ENCODE measurements at places on chromosomes 1 and 21. TPM values are rescaled to one million over a fixed set of nuclear protein-coding genes. Genes with fewer than 3 reads are reported as not detected.

NID1 gene
- total RNA-seq, result 32.2 TPM

TMCC2 gene
- total RNA-seq, result 4.3 TPM

TEKT2 gene
- not detected for total RNA-seq

AMY2A gene
- not detected for total RNA-seq

NRIP1 gene
- 23.6 TPM for total RNA-seq

LCE2B gene
- total RNA-seq, result 756 TPM

TMEM125 gene
- 5.7 TPM for total RNA-seq

PYHIN1 gene
- total RNA-seq, result not detected

SELP gene
- total RNA-seq, result 0.95 TPM

PGLYRP3 gene
- 53.2 TPM for total RNA-seq

HRNR gene
- total RNA-seq, result not detected

SLC1A7 gene
- total RNA-seq, result not detected

LRRC38 gene
- total RNA-seq, result 0.45 TPM

GRCh38 chr21:46005481-46005881, 23.9 kb downstream of the COL6A1 start:
- H3K27ac ChIP-seq, result no peak overlapping the region
- no peaks in the 10 kb centered on the region for H3K27me3 ChIP-seq
- H3K4me3 ChIP-seq, result no peak overlapping the region
- no peak for DNase-seq
- H3K4me1 ChIP-seq, result no peaks in the 10 kb centered on the region

DNA sequence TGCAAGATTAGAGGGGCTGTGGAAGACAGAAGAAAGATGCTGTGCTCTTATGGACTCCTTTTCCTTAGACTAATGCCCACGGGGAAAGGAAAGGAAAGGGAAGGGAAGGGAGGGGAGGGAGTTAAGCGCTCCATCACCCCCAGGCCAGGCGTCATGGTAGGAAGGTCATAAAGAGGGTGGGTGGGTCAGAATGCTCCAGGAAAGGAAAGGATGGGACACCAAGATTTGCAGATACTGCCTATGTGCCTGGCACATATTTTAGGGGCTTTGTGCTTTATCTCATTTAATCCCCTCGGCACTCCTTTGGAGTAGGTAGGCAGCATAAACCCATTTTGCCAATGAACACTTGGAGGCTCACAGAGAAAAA, 41.4 kb downstream of the MAB21L3 start:
- H3K36me3 ChIP-seq, result no peaks in the 10 kb centered on the region
- peak overlapping the region; percentile 30 for H3K27ac ChIP-seq
- no peaks in the 10 kb centered on the region for H3K27me3 ChIP-seq
- DNase-seq, result no peak

DNA sequence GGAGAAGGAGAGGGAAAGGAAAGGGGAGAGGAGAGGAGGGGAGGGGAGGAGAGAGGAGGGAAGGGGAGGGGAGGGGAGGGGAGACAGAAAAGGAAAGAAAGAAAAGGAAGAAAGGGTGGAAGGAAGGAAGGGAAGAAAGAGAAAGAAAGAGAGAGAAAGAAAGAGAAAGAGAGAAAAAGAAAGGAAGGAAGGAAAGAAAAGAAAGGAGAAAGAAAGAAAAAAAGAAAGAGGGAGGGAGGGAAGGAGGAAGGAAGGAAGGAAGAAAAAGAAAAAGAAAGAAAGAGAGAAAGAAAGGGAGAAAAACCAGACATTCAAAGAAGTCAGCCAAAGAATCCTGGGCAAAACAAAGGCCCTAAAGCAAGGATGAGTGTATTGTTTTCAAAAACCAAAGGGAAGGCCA, 125.7 kb upstream of the SPATA6 start:
- no peaks in the 10 kb centered on the region for H3K36me3 ChIP-seq
- no peaks in the 10 kb centered on the region for H3K27me3 ChIP-seq
- DNase-seq, result no peak
- no peaks in the 10 kb centered on the region for H3K4me1 ChIP-seq
- no peak overlapping the region for H3K4me3 ChIP-seq

DNA sequence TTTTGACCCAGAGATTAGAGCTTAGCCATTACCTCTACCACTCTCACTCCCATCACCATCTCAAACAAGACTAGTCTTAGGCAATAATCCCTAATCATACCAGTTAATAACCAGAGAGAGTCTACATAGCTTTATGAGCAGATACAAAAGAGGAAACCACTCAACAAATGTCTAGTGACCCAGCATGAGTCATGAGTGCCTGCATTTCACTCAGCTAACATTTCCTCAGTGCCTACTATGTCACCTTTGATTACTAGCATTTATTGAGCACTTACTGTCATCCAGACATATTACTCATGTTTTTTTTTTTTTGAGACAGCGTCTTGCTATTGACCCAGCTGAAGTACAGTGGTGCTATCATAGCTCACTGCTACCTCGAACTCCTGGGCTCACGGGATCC, 35.9 kb upstream of the GALNT2 start:
- H3K4me1 ChIP-seq, result no peaks in the 10 kb centered on the region
- H3K4me3 ChIP-seq, result no peak overlapping the region
- H3K27ac ChIP-seq, result no peak overlapping the region

- DNase-seq, result no peak
- no peaks in the 10 kb centered on the region for H3K27me3 ChIP-seq
- H3K4me1 ChIP-seq, result peaks cover 10% of the 10 kb centered on the region
- H3K36me3 ChIP-seq, result no peaks in the 10 kb centered on the region
These were observed 280.5 kb upstream of the SGIP1 start for GRCh38 chr1:66253330-66253921.

- peak overlapping the region; percentile 88 for H3K27ac ChIP-seq
- H3K36me3 ChIP-seq, result no peaks in the 10 kb centered on the region
- DNase-seq, result no peak
- no peaks in the 10 kb centered on the region for H3K27me3 ChIP-seq
- peaks cover 93% of the 10 kb centered on the region for H3K4me1 ChIP-seq
These were observed 25.4 kb upstream of the ALDH4A1 start for GRCh38 chr1:18927654-18928272.

GRCh38 chr1:109823543-109824348, 60.0 kb upstream of the EPS8L3 start:
- H3K36me3 ChIP-seq, result no peaks in the 10 kb centered on the region
- H3K27ac ChIP-seq, result peak overlapping the region; percentile 78
- no peak for DNase-seq
- no peaks in the 10 kb centered on the region for H3K27me3 ChIP-seq

- no peak overlapping the region for H3K4me3 ChIP-seq
- no peaks in the 10 kb centered on the region for H3K4me1 ChIP-seq
- no peak for DNase-seq
- no peaks in the 10 kb centered on the region for H3K36me3 ChIP-seq
- H3K27ac ChIP-seq, result no peak overlapping the region
- no peaks in the 10 kb centered on the region for H3K27me3 ChIP-seq
These were observed 1145.6 kb downstream of the KCNT2 start for GRCh38 chr1:195462646-195463045.

DNA sequence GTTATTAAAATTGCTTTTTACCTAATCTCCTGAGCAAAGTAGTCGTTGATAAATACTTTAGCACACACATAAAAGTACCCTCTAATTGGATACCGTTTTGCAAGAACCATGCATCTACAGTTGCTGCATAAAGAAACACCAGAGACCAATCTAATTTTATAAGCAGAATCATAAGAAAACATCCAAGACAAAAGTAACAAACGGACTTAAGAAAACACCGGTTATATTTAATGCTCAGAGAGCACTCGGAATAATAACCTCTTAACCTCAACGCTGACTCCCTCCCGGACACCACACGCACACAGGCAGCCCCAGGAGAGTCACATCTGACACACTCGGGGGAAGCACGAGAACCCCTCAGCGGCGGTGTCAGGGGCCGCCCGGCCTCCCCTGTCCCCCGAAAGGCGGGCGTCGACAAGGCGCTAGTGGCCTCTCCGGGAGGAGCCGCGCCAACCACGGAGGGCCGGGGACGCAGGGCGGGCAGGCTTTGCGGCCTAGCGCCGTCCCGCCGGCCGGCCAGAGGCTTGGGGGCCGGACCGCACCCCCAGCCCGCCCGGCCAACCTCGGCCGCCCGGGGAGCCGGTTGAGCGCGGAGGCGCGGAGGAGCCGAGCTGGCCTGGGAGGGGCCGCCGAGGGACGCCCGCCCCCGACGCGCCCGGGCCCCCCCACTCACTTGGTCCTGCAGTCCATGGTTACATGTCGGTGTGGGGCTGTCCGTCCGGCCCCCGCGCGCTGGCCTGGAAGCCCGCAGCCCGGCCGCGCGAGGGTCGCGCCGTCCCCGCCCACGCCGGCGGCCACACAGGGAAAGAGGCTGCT, 606 bp downstream of the DENND1B start:
- DNase-seq, result peak; percentile 71
- peak overlapping the region; percentile 94 for H3K27ac ChIP-seq
- H3K4me1 ChIP-seq, result peaks cover 41% of the 10 kb centered on the region

GRCh38 chr1:169586067-169586394, 250 bp downstream of the F5 start:
- no peak for DNase-seq
- H3K4me3 ChIP-seq, result peak overlapping the region; percentile 10
- H3K36me3 ChIP-seq, result no peaks in the 10 kb centered on the region
- H3K4me1 ChIP-seq, result peaks cover 14% of the 10 kb centered on the region
- peaks cover 39% of the 10 kb centered on the region for H3K27me3 ChIP-seq
- no peak overlapping the region for H3K27ac ChIP-seq

GRCh38 chr1:158992787-158993312, 16.9 kb upstream of the IFI16 start:
- no peak for DNase-seq
- no peak overlapping the region for H3K27ac ChIP-seq
- H3K4me3 ChIP-seq, result no peak overlapping the region
- peaks cover 4% of the 10 kb centered on the region for H3K27me3 ChIP-seq

GRCh38 chr1:53557830-53558738, 98.9 kb downstream of the DMRTB1 start:
- H3K4me1 ChIP-seq, result no peaks in the 10 kb centered on the region
- DNase-seq, result peak; percentile 25
- no peaks in the 10 kb centered on the region for H3K27me3 ChIP-seq
- no peak overlapping the region for H3K27ac ChIP-seq
- no peaks in the 10 kb centered on the region for H3K36me3 ChIP-seq
- no peak overlapping the region for H3K4me3 ChIP-seq

- peaks cover 61% of the 10 kb centered on the region for H3K36me3 ChIP-seq
- H3K27me3 ChIP-seq, result no peaks in the 10 kb centered on the region
- H3K4me3 ChIP-seq, result no peak overlapping the region
- no peak overlapping the region for H3K27ac ChIP-seq
- no peak for DNase-seq
These were observed 34.1 kb upstream of the LHX4 start for GRCh38 chr1:180195916-180196315.

- H3K27ac ChIP-seq, result peak overlapping the region; percentile 75
- peaks cover 57% of the 10 kb centered on the region for H3K36me3 ChIP-seq
- DNase-seq, result no peak
- no peaks in the 10 kb centered on the region for H3K27me3 ChIP-seq
- peaks cover 39% of the 10 kb centered on the region for H3K4me1 ChIP-seq
These were observed 1.4 kb downstream of the LYPLA2 start for GRCh38 chr1:23792151-23792945.

GRCh38 chr1:84496498-84496897, 9.7 kb upstream of the SPATA1 start:
- peaks cover 17% of the 10 kb centered on the region for H3K4me1 ChIP-seq
- DNase-seq, result no peak
- no peak overlapping the region for H3K4me3 ChIP-seq

- no peaks in the 10 kb centered on the region for H3K27me3 ChIP-seq
- DNase-seq, result no peak
- H3K36me3 ChIP-seq, result no peaks in the 10 kb centered on the region
- no peak overlapping the region for H3K27ac ChIP-seq
- H3K4me1 ChIP-seq, result no peaks in the 10 kb centered on the region
These were observed 40.0 kb downstream of the L1TD1 start for GRCh38 chr1:62234688-62235087.

GRCh38 chr1:145806408-145806807, 17.5 kb downstream of the RNF115 start:
- H3K27me3 ChIP-seq, result no peaks in the 10 kb centered on the region
- H3K27ac ChIP-seq, result no peak overlapping the region
- no peak overlapping the region for H3K4me3 ChIP-seq
- peaks cover 39% of the 10 kb centered on the region for H3K4me1 ChIP-seq

DNA sequence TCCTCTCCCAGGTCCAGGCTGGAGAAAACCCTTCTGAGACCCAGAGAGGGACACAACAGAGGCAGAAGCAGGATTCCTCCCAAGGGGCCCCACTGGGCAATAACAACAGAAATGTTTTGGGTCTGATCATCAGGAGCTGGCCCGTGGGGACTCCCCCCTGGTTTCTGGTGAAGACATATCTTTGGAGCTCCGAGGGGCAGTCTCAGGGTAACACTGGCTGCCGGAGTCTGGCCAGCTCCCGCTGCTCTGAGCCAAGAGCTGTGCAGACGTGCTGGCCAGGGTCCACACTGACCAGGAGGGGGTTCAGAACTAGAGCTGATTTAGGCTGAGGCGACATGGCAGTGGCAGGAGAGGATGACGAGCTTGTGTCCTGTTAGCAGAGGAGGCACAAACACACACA, 13.1 kb downstream of the ECE1 start:
- peaks cover 7% of the 10 kb centered on the region for H3K36me3 ChIP-seq
- no peak overlapping the region for H3K27ac ChIP-seq
- H3K27me3 ChIP-seq, result no peaks in the 10 kb centered on the region
- peaks cover 51% of the 10 kb centered on the region for H3K4me1 ChIP-seq

- H3K36me3 ChIP-seq, result peaks cover 2% of the 10 kb centered on the region
- no peak overlapping the region for H3K4me3 ChIP-seq
- H3K27me3 ChIP-seq, result no peaks in the 10 kb centered on the region
- no peak overlapping the region for H3K27ac ChIP-seq
- DNase-seq, result no peak
These were observed 33.7 kb downstream of the MRPL39 start for GRCh38 chr21:25573409-25574206.

DNA sequence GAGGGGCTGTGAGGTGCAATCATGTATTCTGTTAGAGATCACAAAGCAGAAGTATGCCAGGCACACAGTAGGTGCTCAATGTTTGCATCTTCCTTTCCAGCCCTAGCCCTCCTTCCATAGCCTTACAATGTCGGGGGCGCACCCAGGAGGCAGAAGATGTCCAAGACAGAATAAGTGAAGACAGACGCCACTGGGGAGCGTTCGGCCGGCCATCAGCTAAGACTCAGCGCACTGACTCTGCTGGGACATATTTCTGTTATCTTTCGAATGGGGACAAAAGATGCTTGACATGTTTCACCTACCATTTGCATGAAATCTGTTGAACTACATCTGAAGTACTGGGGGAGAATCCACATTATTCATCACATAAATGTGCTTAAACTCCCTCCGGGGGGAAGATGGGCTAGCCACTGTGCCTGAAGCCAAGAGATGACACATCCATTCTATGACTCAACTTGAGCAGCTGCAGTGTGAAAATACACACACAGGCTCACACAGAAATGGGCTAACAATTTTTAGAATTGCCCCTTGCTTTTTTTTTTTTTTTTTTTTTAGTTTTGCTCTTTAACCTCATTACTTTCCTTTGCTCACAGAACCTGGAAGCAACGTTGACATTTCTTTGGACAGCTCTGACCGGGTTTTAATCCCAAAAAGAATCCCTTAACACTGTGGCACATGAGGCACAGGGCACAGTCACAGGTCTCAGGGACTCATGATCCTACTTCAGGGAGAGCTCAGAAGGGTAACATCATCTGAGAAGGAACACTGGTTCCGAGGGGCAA, 7.9 kb downstream of the TIAM1 start:
- no peak overlapping the region for H3K4me3 ChIP-seq
- H3K27me3 ChIP-seq, result no peaks in the 10 kb centered on the region
- no peak overlapping the region for H3K27ac ChIP-seq
- no peak for DNase-seq
- H3K36me3 ChIP-seq, result no peaks in the 10 kb centered on the region
- H3K4me1 ChIP-seq, result peaks cover 15% of the 10 kb centered on the region

Data from suprapubic skin (tissue), 4 donors.